IgD-negative memory B cell (primary cell): ENCODE measurements at places on chromosomes 11 and 22. TPM values are rescaled to one million over a fixed set of nuclear protein-coding genes. Genes with fewer than 3 reads are reported as not detected.

Gene TBX1
- not detected for polyA plus RNA-seq

Gene HEPN1
- polyA plus RNA-seq, result not detected

Gene BEST1
- 1.2 TPM for polyA plus RNA-seq

Gene FOLR1
- polyA plus RNA-seq, result not detected

Gene GRM5
- not detected for polyA plus RNA-seq

Gene ACCS
- polyA plus RNA-seq, result 2.1 TPM

Gene MUC2
- not detected for polyA plus RNA-seq

Gene C11orf87
- not detected for polyA plus RNA-seq

Gene MRGPRX4
- not detected for polyA plus RNA-seq

Gene AIFM3
- 2.3 TPM for polyA plus RNA-seq

Gene DRICH1
- polyA plus RNA-seq, result not detected

Gene OR8G1
- polyA plus RNA-seq, result not detected

Gene CELSR1
- polyA plus RNA-seq, result 5.2 TPM

Gene SLCO2B1
- not detected for polyA plus RNA-seq

Gene TRIM48
- not detected for polyA plus RNA-seq

Gene SYT13
- polyA plus RNA-seq, result not detected
